ENCODE measurements at places on chromosomes 3 and 15. TPM values are rescaled to one million over a fixed set of nuclear protein-coding genes. Genes with fewer than 3 reads are reported as not detected.

The ALDH1A3 gene
- total RNA-seq: 71.5 TPM

The PCLAF gene
- total RNA-seq: 66.8 TPM

The LMAN1L gene
- total RNA-seq: 0.15 TPM

The SLC12A6 gene
- total RNA-seq: 25.3 TPM

The ROPN1 gene
- not detected for total RNA-seq
